ENCODE measurements at places on chromosomes 16 and 17.

GRCh38 chr17:21201298-21201595 lies 12.7 kb downstream of the TMEM11 start:
- peak; percentile 68 for DNase-seq

DNA sequence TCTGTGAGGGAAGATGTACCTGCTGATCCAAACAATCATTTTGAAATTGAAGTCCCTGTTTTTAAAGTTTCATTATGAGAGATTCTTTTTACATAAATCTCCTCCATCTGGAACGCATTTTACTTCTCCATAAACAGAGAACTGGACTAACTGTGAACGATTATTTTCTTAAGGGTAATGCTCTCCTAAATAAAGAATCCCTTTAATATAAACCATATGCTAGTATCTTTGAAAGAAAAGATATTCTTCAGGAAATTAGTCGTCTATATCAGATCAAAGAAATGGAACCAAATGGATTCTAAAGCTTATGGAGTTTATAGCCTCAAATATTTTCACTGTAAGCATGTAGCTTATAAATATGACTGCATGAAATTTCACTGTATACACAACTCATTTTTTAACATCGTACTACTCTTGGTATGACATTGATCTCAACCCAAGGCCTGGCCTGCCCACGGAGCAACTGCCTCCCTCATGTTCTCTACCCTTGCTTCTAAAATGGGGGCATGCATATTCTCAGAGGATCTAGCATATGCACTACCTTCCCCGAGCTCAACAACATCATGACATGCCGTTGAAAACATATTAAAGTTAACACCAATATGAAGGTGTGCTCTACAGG lies 66.4 kb downstream of the MYH10 start:
- DNase-seq = no peak

DNA sequence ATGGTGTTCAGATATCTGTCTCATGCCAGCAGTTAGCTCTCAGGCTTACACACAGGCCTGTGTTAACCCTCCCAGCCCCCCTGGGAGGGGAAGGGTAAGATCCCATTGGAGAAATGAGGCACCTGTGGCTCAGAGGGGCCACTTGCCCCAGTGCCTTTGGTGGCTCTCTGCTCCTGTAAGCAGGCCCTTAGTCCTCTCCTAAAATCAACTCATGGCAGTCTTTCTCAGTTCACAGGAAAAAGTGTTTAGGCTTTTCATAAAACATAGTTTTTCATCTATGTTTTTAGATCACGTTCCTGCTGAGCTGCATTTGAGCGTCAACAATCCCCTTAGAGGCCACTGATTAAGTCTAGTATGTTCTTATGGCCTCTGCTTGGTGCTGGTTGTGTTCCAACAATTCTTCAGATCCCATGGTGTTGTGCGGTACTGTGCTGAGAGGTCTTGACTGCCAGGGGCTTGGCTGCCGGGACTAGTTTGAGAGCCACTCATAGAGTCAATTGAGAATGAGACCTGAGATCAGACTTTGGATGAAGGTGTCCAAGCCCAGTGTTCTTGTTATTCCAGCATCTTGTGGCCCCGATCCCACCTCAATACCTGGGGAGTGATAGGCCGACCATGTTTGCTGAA lies 10.6 kb downstream of the TAOK2 start:
- no peak for DNase-seq

DNA sequence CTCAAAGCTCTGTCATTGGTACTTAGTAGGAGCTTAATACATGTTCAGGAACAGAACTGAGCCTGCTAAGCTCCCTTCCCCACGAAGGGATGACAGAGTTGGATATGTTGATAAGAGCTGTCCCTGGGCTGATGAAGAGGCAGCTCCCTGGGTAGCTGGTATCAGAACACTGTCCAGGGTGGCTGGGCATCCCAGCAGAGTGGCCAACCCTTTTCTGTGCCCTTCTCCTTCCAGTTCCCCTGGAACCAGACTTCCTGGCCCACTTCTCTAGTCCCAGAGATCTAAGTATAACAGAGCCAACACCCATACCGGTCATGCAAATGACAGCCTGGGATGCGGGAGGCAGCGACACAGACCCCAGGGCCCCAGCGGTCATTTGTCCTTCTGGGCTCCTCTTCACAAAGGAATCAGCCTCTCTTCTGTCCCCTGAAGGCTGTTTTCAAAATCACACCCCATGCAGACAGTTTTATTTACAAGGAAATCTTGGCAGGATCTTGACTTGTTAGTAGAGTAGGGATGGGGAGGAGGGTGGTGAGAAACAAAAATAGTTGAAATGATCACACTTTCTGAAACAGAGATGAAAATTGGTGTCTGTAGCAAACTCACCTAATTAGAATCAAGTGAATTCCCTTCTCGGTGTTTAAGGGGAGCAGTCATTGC lies 1.4 kb upstream of the RHBDL3 start:
- DNase-seq = peak; percentile 13

Measured in NCI-H1694 treated with DMSO at 0.1 percent for 48 hours (cell line).